ENCODE measurements at places on chromosomes 16 and 17.

DNA sequence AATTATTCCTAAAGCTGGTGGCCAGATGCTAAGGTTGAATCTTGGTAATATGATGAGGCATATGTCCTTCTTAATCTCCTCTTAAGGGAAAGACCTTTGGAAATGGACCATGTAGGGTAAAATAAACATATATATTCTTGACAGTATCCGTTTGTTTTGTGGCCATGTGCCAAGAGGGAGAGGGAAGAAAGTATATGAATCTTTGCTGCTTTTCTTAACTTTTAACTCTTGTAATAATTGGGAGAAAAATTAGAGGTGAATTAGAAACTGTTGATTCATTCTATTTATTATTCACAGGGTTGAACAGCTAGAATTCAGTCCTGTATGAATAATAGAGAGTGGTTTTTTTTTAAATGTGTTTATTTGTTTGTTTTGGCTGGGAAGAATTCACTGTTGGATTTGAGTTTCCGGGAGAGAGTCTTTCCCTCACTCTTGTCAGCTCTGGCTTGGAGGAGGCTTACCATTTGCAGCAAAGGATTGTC is 31.6 kb downstream of the AATF start:
- DNase-seq = no peak

GRCh38 chr16:48075398-48075797 is 80.4 kb downstream of the ABCC12 start:
- no peak for DNase-seq

- no peak for DNase-seq
These were observed 300.1 kb downstream of the FOXL1 start for GRCh38 chr16:86878236-86879080.

DNA sequence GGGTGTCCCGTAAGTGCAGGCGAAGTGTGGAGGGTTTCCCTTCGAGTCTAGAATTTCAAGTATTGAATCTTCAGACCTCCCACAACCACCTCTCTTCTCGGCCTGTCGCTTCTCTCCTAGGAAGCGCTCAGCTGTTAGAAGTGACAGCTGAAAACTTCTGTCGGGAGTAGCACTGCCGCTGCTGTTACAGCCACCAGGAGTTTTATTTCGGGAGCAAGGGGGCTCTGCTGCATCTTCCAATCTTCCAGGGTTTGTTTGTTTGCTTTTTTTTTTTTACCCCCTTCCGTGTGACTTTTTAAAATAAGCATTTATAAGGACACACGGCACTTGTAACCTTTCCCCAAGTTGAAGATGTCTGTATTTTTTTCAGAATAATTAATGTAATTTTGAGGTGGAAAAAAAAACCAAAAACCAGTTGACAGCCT is 767 bp downstream of the RPS6KB1 start:
- peak; percentile 60 for DNase-seq

DNA sequence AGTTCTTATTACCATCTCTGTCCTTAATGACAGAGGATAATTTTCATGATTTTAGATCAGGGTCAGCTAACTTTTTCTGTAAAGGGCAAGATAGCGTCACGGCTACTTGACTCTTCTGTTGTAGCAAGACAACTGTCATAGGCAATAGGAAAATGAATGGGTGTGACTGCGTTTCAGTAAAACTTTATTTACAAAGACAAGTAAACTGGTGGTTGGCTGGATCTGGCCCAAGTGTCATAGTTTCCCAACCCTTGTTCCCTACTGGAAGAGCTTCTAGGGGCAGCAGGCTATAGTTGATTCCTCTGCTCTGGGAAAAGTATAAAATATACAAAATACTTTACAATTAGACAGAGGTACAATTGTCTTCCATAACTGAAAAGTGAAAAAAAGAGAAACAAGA is 50.6 kb upstream of the VPS4A start:
- DNase-seq = no peak

- peak; percentile 28 for DNase-seq
These were observed 2.1 kb downstream of the NMT1 start for GRCh38 chr17:45063198-45063597.

GRCh38 chr16:65831903-65832666 is 534.4 kb upstream of the CDH5 start:
- no peak for DNase-seq
